Right renal pelvis (tissue), 4 donors: ENCODE measurements at places on chromosomes 5 and 9.

- DNase-seq = no peak
These were observed 131.0 kb upstream of the VCAN start for GRCh38 chr5:83340511-83340918.

DNA sequence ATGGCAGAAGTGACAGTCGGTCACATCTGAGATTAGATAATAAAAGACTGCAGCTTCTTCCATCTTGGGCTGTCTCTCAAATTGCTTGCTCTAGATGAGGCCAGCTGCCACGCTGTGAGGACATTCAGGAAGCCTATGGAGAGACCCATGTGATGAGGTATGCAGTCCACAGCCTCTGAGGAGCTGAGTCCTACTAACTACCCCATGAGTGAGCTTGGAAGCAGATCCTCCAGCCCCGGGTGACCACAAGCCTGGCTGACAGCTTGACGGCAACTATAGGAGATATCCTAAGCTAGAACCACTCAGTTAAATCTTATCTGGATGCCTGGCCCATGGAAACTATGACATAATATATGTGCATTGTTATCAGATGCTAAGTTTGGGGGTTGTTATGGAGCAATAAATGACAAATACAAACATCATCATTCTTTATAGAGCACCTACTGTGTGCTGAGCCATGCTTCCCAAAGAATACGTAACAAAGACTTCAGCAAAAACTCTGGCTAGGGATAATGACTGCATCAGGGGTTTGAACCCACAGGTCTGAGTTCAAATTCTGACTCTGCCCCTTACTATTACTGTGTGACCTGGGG lies 26.7 kb downstream of the KCNV2 start:
- DNase-seq = no peak

GRCh38 chr5:38286002-38286401 lies 27.6 kb downstream of the EGFLAM start:
- DNase-seq = no peak

GRCh38 chr5:32777222-32777621 lies 66.1 kb downstream of the NPR3 start:
- no peak for DNase-seq

DNA sequence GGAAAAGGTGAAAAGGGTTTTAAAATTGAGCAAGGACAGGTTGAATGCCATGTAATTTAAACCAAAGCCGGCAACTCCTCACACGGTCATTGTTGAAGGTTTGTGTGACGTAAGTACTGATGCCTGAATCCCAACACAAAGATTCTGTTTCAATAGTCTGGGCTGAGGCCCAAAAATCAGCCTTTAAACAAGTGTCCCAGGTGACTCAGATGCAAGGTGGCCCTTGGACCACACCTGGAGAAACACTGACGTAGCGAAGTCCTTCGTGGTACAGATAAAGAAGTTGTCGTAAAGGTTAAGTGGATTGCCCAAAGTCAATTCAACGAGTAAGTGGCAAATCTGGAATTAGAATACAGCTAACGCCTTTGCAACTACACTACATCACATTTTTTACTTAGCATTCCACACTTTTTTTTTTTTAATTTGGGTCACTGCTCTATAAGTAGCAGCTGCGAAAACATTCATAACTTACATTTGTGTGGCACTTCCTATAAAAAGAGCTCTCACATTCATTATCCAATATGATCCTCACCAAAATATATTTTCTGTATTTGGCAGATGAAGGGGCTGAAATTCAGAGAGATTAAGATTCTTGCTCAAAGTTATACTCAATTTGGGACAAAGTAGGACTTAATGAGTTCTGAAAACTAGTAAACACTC lies 111.3 kb downstream of the LPAR1 start:
- DNase-seq = no peak

DNA sequence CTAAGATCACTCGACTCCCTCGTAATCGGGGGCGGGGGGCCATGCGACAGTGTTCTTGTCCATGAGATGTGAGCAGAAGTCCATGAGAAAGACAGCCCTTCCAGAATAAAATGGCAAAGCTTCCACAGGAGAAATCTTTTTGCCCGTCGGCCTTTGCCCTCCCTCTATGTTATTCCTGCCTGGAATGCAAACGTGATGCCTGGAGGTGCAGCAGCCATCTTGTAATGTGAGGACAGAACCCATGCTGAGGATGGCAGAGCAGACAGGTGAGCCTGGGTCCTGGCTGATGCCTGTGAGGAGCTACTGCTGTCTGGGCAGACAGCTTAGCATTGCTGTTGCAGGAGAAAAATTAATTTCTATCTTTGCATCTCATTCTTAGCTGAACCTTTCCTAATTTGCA lies 17.2 kb downstream of the MED10 start:
- no peak for DNase-seq

GRCh38 chr5:12885018-12885417 lies 980.8 kb upstream of the CTNND2 start:
- no peak for DNase-seq

GRCh38 chr5:112142769-112143270 lies 276.3 kb downstream of the EPB41L4A start:
- no peak for DNase-seq

GRCh38 chr9:75930730-75931321 lies 40.4 kb downstream of the PCSK5 start:
- DNase-seq = no peak

- DNase-seq = no peak
These were observed 19.4 kb downstream of the PLPPR1 start for GRCh38 chr9:101047848-101048397.

DNA sequence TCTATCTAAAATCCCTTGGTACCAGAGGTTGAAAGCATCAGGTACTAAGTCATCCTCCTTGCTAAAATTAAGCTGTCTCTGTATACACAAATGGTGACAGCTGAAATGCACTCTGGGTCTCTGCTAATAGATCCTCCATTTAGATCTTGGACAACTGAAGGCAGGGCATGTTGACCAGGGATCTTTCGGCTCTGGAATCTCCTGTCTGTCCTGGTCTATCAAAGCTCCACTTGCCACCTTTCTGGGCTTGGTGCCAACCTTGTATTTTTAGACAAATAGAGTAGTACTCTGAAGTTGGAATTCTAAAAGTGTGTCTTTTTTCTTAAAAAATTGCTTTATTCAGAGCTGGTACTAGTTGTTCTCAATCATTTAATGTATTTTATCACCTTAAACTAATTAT lies 135.2 kb upstream of the HMHB1 start:
- DNase-seq = no peak

GRCh38 chr9:107118863-107119624 lies 164.0 kb upstream of the RAD23B start:
- DNase-seq = no peak

GRCh38 chr9:34962546-34962945 lies 4.5 kb downstream of the PHF24 start:
- DNase-seq = no peak

DNA sequence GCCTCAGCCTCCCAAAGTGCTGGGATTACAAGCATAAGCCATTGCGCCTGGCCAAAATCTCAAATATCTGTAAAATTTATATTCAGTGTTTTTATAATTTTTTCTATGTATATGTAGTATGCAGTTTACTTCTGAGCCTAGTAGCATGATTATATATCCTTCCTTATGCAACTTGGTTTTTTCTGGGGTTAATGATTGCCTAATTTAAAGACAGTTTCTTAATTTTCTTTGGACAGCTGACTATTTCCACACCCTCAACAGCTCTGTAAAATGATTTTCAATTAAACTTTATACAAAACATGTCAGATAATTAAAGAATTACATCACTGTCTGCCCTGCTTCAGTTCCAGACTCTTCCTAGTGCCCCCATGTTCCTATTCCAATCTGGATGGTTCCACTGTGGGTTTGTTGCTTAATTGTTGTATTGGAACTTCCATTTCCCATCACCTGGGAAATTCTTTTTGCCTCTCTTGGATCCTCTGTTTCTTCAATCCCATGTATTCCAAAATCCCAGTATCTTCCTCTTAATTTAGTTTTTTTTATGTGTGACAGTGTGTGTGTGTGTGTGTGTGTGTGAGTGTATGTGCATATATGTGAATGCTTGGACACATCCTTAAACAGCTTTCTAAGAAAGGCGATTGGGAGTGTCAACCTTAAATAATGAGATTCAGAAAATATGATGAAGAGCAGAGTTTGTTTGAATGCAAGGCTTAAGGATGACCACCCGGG lies 53.2 kb downstream of the C5orf22 start:
- DNase-seq = no peak

DNA sequence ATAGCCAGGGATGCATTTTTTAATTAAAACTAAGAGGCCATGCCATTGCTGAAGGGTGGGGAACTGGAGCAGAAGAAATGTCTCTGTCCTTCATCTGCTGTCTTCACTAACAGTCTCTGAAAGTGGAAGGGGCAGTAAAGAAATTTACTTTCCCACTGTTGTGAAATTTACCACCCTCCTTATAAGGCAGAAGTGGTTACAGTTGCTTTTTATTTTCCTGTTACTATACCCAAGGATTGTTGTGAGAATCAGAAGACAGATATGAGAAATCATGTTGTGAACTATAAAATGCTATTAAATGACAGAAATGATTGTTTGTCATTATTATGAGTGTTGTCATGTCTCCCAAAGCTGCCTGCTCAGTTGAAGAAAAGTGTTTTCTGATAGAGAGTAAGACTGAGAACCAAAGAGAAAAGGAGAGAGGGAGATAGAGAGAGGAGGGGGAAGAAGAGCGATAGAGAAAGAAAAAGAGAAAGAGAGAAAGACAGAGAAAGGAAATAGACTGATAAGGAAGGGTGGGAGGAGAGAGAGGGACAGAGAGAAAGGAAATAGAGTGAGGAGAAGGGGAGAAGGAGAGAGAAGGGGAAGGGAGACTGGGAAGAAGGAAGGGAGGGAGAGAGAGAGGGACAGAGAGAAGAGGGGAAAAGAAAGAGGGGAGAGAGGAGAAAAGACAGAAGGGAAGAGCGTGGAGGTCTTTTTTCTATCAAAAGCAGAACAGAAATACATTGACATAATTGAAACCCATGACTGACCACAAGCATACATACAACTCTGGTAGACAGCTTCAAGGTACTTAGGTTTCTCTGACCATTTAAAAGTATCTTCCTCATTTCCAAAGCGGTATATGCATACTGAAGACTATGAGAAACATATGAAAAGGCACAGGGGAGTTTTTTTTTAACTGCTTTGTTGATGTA lies 22.5 kb downstream of the SEC61B start:
- DNase-seq = no peak

- DNase-seq = no peak
These were observed 113.9 kb downstream of the SEC61B start for GRCh38 chr9:99336005-99336404.

GRCh38 chr9:26129217-26129616 lies 451.0 kb upstream of the TUSC1 start:
- DNase-seq = no peak

DNA sequence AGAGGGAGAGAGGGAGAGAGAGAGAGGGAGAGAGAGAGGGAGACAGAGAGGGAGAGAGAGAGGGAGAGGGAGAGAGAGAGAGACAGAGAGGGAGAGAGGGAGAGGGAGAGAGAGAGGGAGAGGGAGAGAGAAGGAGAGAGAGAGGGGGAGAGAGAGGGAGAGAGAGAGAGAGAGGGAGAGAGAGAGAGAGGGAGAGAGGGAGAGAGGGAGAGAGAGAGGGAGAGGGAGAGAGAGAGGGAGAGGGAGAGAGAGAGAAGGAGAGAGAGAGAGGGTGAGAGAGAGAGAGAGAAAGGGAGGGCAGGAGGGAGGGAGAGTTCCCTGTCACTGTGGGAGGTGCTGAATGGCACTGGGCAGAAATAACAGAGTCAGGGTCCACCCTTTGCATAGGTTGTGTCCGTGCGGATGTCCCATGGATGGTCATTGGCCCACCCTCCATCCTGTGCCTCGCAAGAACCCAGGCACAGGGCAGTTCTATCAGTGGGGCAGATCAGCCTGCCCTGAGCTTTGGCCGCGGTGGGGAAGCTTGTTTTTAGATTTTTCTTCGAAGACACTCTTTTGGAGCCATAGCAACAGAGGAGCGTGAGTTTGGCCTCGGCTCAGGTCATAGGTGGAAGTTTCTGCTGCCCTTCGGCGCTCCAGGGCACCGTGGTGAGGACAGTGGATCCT lies 30.1 kb downstream of the ADAMTSL2 start:
- no peak for DNase-seq

- DNase-seq = no peak
These were observed 500 bp downstream of the URM1 start for GRCh38 chr9:128371630-128372117.

- DNase-seq = no peak
These were observed 144.8 kb downstream of the GADD45G start for GRCh38 chr9:89749500-89750116.

DNA sequence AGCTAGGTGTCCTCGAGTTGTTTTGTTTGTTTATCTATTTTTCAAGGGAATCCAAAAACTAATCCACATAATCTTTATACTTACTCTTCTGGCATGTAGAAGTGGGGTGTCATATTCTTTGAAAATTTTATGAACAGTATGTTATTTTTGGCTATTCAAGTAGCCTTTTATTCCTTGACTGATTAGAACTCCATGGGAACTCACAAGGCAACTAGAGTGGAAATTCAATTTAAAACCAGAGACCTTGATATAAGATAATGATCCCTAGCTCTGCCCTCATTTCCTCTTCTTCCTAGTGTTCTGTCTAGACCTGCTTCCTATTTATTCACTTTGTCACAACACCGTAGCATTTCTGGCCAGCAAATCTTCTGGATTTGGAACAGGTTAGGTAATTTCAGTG lies 1123.7 kb upstream of the C9orf72 start:
- DNase-seq = no peak

GRCh38 chr5:109959652-109960051 lies 269.9 kb downstream of the MAN2A1 start:
- DNase-seq = no peak

DNA sequence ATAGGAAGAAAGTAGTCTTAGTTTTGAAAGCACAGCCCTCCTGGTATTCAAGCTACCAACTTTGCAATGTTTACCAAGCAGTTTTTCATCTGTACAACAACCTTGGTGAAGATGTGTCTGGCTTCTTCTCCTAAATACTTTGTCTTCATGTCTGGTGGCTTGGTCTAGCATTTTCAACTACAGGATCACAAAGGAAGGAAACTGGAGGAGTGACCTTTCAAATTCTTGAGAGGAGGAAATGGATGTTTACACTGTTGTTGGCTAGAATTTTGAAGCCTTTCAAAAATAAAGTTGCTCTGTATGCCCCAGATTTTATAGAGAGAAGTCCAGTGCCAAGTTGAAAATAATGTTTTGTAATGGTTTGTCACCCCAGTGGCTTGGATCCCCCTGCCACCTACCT lies 16.3 kb downstream of the PAM start:
- DNase-seq = no peak

- no peak for DNase-seq
These were observed 34.7 kb downstream of the LRSAM1 start for GRCh38 chr9:127485995-127486394.
